ENCODE measurements at places on chromosomes 12 and 14.

GRCh38 chr14:29773990-29774389 lies 153.7 kb downstream of the PRKD1 start:
- DNase-seq: no peak
- no peaks in the 10 kb centered on the region for H3K36me3 ChIP-seq

DNA sequence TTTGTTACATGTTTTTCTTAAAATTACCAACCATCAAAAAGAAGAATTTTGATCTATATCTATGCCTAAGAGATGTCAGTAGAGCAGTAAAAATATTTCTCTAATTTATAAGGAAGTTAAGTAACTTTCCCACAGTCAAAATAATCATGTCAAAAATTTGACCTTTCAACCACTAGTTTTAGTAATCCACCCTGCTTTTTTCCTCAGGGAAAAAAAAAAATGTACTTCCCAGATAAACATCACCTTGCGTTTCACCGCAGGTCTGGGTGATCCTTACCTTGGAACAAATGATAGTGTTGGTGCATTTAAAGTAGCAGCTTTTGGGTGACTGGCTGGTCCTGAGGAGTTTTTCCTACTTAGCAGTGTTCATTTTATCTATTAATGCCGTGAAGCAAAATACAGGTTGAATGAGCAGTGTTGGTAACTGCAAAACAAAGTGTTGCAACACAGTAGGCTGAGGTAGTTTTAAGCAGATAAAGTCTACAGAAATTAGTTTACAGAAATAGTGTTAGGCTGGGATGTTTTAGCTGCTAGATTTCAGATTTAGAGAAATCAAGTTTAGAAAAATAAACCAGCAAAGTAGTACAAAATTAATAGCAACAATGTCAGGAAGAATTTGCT lies 137.2 kb upstream of the DNM1L start:
- H3K4me1 ChIP-seq: no peaks in the 10 kb centered on the region
- H3K27ac ChIP-seq: no peak overlapping the region
- no peaks in the 10 kb centered on the region for H3K36me3 ChIP-seq
- H3K4me3 ChIP-seq: no peak overlapping the region

DNA sequence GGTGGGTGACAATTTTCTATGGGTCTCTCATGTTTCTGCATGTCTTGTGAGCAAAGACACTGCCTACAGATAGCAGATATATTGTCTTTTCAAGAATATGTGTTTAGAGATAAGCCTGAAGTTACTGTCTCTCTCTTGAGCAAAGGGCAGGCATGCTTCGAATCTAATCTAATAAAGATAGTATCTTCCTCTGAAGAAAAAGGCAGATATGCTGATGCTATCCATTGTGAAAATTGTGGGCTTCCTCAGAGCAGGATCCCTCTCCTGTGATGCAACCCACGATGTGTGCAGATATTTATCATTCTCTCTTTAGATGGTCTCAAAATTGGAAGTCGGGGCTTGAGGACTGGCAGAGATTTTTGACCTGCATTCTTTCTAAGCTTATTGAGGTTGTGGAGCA lies 187.0 kb downstream of the DACT1 start:
- H3K36me3 ChIP-seq: no peaks in the 10 kb centered on the region
- no peak overlapping the region for H3K4me3 ChIP-seq
- H3K27ac ChIP-seq: no peak overlapping the region
- no peak for DNase-seq

GRCh38 chr14:103856105-103856504 lies 8.7 kb upstream of the PPP1R13B start:
- no peak overlapping the region for H3K27ac ChIP-seq
- DNase-seq: no peak
- peaks cover 4% of the 10 kb centered on the region for H3K4me1 ChIP-seq
- no peaks in the 10 kb centered on the region for H3K27me3 ChIP-seq

GRCh38 chr14:105660816-105661531 lies 134.6 kb downstream of the TMEM121 start:
- DNase-seq: no peak
- no peak overlapping the region for H3K27ac ChIP-seq
- no peak overlapping the region for H3K4me3 ChIP-seq
- no peaks in the 10 kb centered on the region for H3K4me1 ChIP-seq
- peaks cover 5% of the 10 kb centered on the region for H3K27me3 ChIP-seq
- no peaks in the 10 kb centered on the region for H3K36me3 ChIP-seq

DNA sequence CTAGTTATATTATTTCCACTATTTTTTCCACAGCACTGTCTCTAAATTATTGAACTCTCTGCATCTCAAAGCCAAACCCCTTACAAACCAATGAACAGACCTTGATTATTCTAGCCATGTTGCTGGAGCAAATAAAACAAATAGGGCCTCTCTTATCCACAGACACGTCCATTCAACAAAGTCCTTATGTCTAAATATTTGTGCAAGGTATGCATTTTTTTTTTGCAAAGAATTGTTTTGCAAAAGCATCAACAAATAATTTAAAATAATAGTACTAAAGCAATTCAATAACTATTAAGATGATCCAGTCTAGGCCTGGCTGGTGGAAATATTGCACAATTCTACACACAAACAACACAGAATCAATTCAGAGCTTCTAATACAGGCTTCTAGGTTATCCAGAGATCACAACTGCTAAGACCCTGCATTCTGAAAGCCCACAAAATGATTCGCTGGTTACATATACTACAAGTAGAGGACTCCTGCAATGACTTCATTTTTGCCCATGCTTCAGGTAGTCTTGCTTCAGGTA lies 221.0 kb downstream of the SLC25A21 start:
- no peaks in the 10 kb centered on the region for H3K4me1 ChIP-seq
- no peak overlapping the region for H3K27ac ChIP-seq
- no peak for DNase-seq

GRCh38 chr14:87443039-87443438 lies 549.9 kb downstream of the GALC start:
- H3K4me1 ChIP-seq: no peaks in the 10 kb centered on the region
- no peak for DNase-seq
- H3K36me3 ChIP-seq: no peaks in the 10 kb centered on the region
- no peaks in the 10 kb centered on the region for H3K27me3 ChIP-seq
- H3K4me3 ChIP-seq: no peak overlapping the region

DNA sequence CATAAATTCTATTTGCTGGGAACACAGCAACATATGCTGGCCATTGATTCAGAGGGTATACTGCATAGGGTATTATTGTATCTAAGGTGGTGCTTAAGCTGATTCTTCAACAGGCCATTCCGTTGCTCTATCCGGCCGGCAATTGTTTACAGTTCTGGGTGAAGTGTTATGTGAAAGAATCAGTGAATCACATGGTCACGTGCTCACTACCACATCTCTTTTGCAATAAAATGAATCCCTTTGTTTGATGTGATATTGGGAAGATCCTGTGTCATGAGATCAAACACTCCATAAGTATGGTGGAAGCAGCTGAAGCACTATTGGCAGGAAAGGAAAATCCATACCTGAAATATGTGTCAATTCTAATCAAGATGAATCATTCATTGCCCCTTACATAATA lies 7.6 kb upstream of the USP15 start:
- no peaks in the 10 kb centered on the region for H3K27me3 ChIP-seq
- peaks cover 19% of the 10 kb centered on the region for H3K4me1 ChIP-seq
- no peak overlapping the region for H3K4me3 ChIP-seq
- no peak overlapping the region for H3K27ac ChIP-seq
- H3K36me3 ChIP-seq: no peaks in the 10 kb centered on the region
- no peak for DNase-seq

DNA sequence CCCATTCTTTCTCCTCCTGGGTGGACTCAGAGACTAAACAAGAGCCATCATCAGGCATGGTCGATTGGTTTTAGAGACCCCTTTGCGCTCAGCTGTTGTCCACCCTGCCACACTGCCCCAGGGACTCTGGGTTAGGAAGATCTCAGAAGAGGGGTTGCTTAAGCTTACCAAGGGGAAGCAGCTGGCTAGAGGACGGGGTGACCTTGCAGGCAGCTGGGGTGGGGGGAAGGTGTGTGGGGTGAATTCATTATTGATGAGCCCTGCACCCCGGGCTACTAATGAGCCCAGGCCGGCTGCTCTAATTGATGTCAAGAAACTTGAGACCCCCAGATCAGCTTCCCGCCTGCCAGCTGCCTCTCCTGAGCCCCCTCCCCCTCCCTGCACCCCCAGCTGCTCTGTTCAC lies 8.7 kb upstream of the ZNF385A start:
- H3K36me3 ChIP-seq: peaks cover 46% of the 10 kb centered on the region
- H3K27me3 ChIP-seq: no peaks in the 10 kb centered on the region
- no peak overlapping the region for H3K4me3 ChIP-seq
- peak; percentile 17 for DNase-seq
- no peak overlapping the region for H3K27ac ChIP-seq
- H3K4me1 ChIP-seq: peaks cover 46% of the 10 kb centered on the region

- H3K36me3 ChIP-seq: no peaks in the 10 kb centered on the region
- H3K4me1 ChIP-seq: no peaks in the 10 kb centered on the region
- H3K4me3 ChIP-seq: no peak overlapping the region
- DNase-seq: no peak
- H3K27me3 ChIP-seq: peaks cover 9% of the 10 kb centered on the region
Measured at GRCh38 chr12:52218001-52218400, 15.0 kb upstream of the KRT7 start.

DNA sequence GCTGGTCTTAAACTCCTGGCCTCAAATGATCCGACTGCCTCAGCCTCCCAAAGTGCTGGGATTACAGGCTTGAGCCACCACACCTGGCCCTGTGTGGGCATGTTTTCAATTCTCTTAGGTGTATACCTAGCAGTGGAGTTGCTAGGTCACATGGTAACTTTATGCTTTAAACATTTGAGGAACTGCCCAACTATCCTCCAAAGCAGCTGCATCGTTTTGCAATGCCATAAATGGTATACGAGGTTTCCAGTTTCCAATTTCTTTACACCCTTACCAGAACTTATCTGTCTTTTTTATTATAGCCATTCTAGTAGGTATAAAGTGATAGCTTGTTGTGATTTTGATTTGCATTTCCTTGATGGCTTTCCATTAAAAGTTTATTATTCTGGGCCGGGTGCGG lies 25.1 kb downstream of the RBMS2 start:
- no peaks in the 10 kb centered on the region for H3K4me1 ChIP-seq
- no peak overlapping the region for H3K4me3 ChIP-seq
- H3K36me3 ChIP-seq: no peaks in the 10 kb centered on the region
- no peak overlapping the region for H3K27ac ChIP-seq

DNA sequence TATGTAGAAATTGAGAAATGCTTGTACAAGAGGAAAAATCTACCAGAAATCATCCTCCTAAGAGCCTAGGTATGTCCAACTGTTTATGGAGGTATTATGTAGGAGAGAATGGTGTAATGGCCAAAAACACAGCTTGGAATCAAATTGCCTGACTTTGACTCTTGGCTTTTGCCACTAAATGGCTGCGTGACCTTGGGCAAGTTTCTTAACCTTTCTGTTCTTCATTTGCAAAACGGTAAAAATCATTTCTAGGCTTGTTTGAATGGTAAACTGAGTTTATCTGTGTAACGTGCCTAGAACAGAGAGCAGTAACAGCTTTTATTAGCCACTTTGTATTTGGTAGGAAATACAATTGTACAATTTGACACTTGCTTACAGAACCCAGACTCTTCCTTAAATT lies 4.9 kb upstream of the GRIP1 start:
- H3K27ac ChIP-seq: no peak overlapping the region
- H3K27me3 ChIP-seq: peaks cover 5% of the 10 kb centered on the region
- H3K4me3 ChIP-seq: no peak overlapping the region
- no peaks in the 10 kb centered on the region for H3K4me1 ChIP-seq

DNA sequence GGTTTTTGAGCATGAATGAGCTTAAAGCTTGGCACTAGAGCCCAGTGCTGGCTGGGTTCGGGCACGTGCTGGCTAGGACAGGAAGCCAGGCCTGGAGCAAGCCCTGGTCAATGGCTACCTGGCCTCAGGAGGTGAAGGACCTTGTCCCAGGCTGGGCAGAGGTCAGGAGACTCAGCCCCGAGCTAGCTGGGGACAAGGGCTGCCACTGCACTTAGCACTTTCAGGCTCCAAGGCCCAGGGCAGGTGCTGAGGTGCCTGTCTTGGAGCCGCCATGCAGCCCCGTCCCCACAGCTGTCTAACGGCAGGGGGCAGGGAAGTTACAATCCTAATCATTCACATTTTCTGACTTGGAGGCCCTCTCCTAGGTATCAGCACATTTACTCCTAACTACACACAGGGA lies 4.3 kb upstream of the AQP6 start:
- no peak overlapping the region for H3K4me3 ChIP-seq
- H3K27me3 ChIP-seq: peaks cover 35% of the 10 kb centered on the region
- no peak for DNase-seq
- H3K36me3 ChIP-seq: no peaks in the 10 kb centered on the region
- no peak overlapping the region for H3K27ac ChIP-seq

DNA sequence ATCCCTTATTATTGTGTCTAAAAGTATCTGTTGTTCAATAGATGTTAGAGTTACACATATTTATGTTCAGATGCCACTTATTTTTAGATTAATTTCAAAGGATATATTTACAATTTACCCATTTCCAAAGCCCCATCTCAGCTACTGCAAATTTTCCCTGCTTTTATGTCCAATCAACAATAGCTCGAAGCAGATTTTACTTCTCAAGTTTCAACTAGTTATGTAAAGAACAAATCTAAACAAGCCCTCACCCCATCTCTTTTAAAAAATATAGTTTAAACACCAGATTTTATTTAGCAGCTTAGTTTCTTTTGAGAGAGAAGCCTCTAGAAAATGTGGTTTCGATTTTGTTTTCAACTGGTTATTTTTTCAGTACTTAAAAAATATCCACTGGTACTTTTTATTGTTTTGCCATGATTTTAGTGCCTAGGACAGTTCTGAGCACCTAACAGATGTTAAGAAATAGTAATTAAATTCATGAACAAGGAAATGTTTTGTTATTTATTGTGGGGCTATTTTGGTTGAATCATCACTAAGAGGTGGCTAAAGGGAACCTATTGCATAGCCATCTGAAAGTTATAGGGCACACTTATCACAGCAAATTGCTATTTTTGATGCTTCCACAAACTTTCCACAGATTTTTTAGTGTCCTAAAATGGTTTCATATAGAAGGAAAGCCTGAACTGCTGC lies 96.2 kb upstream of the BMP4 start:
- H3K27ac ChIP-seq: no peak overlapping the region
- no peak for DNase-seq
- no peak overlapping the region for H3K4me3 ChIP-seq

DNA sequence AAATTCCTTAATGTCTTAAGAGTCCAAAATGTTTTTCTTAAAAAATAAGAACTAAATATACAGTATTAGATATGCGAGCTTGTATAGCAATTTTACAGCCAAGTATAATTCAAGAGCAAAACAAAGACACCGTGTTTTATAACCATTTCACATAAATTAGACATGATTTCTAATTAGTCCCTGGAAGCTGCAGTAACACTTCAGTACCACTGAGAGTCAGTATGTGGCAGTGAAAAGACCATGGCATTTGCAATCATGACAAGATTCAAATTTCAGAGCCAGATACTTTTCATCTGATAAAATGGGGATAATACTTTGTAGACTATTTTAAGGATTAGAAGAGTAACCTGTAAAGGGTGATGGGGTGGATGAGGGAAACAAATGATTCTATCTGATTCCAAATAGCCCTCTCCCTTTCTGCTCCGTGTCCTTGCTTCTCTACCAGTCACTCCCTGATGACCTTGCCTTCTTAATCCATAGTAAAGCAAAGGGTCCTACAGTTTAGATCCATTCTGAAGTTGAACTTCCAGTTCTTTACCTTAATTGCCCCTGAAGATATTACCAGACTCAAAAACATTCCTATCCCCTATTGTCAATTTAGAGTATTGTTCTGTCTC lies 145.4 kb upstream of the ABCD2 start:
- no peak overlapping the region for H3K4me3 ChIP-seq
- H3K27me3 ChIP-seq: no peaks in the 10 kb centered on the region
- H3K27ac ChIP-seq: no peak overlapping the region
- no peaks in the 10 kb centered on the region for H3K36me3 ChIP-seq
- H3K4me1 ChIP-seq: no peaks in the 10 kb centered on the region

- H3K36me3 ChIP-seq: no peaks in the 10 kb centered on the region
- no peaks in the 10 kb centered on the region for H3K27me3 ChIP-seq
- H3K4me1 ChIP-seq: no peaks in the 10 kb centered on the region
Measured at GRCh38 chr12:27505109-27505508, 18.9 kb upstream of the PPFIBP1 start.

Measured in CD4-positive, alpha-beta T cell (primary cell).